GDM1 (cell line): ENCODE measurements at places on chromosomes 2 and 18.
A peak's percentile ranks its signal among the peaks of the same experiment; 100 is the strongest.

- DNase-seq = no peak
Observed at GRCh38 chr2:219460424-219460926, 25.8 kb downstream of the SPEG start.

DNA sequence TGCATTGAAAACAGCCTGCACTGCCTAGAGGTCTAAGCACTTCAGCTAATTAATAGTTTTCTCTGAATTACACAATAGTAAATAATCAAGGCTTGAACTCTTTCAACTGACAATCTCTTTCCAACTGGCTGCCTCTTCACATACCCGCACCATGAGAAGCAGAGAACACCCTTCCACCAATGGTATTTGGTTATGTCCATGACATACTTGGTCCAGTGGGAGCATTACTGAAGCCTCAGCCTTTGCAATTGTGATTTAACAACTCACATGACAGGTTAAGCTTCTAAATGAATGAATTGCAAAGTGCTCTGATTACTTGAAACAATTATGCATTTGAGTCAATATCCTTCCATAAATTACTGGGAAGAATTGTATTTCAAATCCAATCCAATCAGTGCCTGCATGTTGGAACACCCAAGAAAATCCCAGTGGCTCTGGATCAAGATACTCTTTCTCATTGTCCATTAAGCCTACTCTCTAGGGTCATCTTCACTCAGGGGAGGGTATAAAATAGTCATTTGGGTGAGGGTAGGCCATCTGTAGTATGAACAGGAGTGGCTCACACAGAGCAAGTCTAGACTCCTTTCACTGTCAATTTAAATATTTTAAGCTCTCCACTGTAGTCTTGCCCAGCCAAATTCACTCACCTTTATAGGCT lies 101.1 kb downstream of the HS1BP3 start:
- DNase-seq = no peak

DNA sequence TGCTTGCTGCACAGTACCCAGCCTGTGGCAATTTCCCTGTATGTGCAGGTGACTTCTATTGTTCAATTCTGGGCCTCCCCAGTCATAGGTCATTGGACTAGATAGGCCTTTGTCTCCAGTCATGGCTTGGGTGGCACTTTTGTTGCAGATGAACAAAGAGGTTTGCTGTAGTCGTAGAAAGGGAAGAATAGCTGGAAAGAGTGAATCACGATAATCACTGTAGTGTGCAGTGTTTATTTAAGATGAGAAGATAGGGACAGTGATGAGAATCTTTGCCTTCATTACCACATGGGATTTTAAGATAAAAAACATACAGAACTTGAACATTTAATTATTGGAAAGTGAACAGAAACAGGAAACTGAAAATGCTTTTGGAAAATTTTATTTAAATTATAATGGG lies 156.1 kb upstream of the CYRIA start:
- DNase-seq = no peak

- DNase-seq = no peak
Observed at GRCh38 chr2:207879536-207879935, 109.8 kb upstream of the FZD5 start.

- DNase-seq = peak; percentile 55
Observed at GRCh38 chr2:74690571-74690970, 36.5 kb downstream of the SEMA4F start.
